Stimulated activated CD8-positive, alpha-beta memory T cell treated with anti-CD3 and anti-CD28 coated beads, Interleukin-7, amount 100 ng/mL, for 1 hour (primary cell): ENCODE measurements at places on chromosomes 5 and 9.

GRCh38 chr9:129038109-129038852 is 1.9 kb downstream of the MIGA2 start:
- no peak for DNase-seq

DNA sequence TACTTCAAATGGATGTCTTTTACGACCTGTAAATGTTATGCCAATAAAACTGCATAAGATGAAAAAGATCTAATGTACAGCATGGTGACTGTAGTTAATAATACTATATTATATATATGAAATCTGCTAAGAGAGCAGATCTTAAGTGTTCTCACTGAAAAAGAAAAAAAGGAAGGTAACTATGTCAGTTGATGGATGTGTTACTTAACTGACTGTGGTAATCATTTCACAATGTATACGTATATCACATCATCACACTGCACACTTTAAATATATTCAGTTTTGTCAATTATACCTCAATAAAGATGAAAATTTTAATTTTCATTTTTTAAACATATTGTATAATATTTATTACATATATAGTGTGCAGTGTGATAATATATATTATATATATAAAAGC is 31.9 kb downstream of the THBS4 start:
- no peak for DNase-seq

GRCh38 chr5:36880761-36881160 is 4.2 kb downstream of the NIPBL start:
- DNase-seq, result no peak

DNA sequence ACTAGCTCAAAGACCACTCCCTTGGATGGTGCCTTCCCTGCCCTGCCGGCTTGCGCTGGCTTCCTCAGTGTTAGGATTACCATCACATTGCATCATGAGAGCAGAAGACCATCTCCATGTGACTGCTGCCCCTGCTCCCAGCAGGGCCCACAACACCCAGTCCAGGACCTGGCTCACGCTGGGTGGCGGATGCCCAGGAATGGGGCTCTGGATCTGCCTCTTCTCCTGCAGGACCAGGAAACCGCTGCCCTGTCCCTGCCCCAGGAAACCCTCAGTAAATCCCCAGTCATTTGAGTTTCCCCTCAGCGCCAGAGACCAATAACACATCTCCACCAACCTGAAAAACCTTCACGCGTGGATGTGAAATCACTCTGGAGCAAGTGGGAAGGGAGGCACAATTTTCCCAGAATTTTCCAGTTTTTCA is 3.3 kb upstream of the RNF44 start:
- no peak for DNase-seq

DNA sequence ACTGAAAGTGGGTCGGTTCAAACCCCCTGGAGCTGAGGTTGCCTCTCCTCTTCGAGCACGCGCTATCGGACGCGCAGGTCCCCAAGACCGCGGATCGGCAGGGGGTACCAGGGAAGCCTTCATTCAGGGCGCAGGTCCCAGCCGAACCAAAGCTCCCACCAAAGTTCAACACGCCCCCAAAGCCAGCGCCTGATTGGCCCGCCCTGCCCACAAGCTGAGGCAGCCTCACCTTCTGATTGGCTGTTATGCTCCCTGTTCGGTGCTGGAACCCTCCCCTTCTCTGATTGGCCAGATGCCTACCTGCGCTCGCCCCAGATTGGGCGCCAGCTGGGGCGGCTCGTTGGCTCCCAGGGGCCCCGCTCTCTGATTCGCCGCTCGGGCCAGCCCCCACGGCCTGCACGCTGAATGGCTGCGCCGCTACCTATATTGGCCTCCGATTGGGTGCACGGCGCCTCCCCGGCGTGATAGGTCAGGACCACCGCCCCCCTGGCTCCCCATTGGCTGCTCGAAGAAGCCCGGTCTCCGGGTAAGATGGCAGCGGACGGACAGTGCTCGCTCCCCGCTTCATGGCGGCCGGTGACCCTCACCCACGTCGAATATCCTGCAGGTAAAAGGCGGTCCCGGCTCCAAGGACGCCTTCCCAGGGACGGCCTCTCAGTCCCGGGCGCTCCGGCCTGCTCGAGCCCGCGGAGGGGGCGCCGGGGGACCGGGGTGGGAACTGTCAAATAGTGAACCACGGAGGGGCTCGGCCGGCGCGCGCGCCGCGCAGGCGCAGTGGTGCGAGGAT is at the start of gene DOLPP1:
TSS of gene DOLPP1 (plus strand) at position 511 of the 787 bp plus-strand sequence. CDS start at position 532, 21 bp downstream.
- peak; percentile 95 for DNase-seq

- no peak for DNase-seq
These were observed 964 bp downstream of the HTR4 start for GRCh38 chr5:148653291-148653835.

DNA sequence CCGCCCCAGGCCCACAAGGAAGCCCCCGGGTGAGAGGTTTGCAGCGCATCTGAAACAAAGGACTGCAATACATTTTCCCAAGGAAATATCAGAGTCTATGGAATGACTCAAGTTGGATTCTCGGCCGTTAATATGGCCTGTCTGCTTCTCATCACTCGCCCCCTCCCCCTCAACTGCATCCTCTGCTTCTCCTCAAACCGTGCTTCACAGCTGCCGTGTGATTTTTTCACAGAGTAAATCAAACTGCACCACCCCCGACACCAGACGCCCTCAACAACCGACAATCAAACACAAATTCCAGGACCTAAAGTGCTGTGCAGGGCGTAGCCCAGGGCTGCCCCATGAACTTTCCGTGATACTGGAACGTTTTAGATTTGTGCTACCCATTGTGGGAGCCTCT is 176.9 kb downstream of the ROR2 start:
- no peak for DNase-seq

GRCh38 chr5:172793577-172794488 is 22.8 kb upstream of the DUSP1 start:
- no peak for DNase-seq

DNA sequence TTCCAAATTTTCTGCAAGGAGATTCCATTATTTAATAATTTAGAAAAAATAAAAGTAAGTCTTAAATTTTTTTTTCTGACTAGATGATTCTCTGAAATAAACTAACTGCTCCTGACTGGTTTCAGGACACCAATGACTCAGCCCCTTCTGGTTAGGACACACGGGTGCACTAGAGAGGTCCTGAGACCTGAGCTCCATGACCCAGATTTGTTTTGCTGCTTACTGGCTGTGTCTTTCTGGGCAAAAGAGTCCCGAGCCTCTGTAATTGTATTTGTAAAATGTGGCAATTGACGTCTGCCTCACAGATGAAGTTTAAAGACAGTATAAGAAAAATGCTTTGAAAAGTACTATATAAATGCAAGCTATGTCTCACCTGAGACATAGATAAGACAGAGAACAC is 89.1 kb downstream of the SLC24A2 start:
- no peak for DNase-seq
